ENCODE measurements at places on chromosomes 1 and 21.

GRCh38 chr1:34060187-34060730 lies 104.8 kb downstream of the CSMD2 start:
- no peak for DNase-seq

DNA sequence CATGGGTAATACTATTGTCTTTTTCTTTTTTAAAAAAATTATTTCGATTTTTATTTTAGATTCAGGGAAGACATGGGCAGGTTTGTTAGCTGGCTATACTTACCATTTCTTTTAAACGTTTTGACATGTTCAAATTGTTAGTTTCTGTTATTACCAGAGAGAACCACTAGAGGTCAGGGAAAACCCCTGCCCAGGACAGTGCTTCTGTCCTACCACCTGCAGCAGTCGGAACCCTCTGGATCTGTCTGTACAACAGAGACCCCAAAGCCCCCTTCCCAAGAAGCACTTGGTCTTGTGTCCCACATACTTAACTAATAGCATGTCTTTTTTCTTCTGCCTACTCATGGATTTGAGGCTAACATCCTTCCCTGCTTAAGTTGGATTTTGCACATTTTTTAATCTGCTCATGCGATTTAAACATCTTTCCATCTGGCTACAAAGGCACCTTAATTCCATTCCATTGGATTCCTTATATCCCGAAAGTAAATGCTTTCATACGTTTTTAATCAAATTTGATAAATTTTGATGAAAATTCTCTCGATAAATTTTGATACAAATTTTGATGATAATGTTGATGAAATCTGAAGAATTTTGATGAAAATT lies 10.0 kb upstream of the C1orf115 start:
- DNase-seq, result no peak

DNA sequence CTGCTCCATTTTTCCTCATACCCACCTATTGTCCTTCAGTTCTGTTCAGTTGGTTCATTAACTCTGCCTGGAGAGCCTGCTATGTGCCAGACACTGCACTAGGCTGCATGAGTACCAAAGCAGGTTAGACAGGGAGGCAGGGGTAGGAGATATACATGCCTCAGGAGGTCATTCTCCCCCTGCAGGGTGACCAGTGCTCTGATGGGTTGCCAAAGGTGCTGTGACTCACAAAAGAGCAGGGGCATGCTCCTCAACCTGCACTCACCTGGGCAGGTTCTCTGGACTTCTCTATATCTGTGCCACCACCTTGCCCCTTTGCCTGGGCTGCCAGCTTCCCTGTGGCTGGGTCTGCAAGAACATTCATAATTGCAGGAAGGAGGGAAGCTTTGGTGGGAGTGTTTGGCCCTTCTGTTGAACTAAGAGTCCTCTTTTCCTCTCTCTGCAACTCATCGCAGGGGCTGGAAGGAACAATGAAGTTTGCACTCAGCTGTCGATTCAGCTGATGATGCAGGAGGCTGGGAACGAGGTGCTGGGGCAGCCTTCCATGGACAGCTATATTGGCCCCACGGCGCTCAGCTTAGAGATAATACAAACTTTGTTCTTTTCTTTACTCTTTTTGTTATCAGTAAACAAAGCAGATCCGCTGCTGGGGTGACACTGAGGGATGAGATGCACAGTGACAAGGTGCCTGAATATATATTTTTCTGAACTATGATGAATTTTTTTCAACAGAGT lies 356.4 kb upstream of the PLXNA2 start:
- DNase-seq, result no peak

DNA sequence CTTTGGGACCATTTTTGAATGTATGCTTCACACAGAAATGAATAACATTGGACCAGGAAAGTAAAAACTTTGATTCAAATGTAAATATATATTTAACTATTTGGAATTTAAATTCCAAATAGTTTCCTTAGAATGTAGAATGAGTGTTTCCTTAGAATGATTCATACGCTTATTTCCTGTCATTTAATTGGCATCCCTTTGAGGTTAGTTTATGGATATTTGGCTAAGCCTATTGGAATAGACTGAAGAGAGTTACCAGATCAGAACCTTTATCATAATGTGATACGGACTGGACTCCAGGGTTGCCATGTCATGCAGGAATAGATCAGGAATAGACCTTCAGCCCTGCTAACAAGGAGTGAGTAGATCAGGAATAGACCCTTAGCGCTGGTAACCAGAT lies 133.1 kb downstream of the TNNI3K start:
- DNase-seq, result no peak

DNA sequence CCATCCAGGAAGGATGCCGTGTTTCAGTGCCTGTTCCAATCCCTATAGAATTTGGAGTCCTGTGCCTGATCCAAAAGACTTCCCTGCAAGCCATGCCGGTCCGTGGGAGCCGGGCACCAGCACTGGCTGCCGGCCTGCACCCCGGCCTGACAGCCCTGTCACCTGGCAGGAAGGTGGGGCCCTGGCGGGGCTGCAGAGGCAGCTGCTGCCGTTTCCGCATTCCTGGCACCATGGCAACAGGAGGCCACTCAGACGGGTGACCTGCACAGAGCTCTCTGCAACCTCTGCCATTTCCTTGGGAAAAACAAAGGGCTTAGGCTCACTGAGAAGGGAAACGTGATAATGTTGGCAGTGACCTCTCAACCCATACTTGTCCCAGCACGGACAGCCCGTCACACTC lies 63.2 kb upstream of the TMEM51 start:
- DNase-seq, result no peak
